T-helper 22 cell (primary cell): ENCODE measurements at places on chromosomes 1 and 21.

DNA sequence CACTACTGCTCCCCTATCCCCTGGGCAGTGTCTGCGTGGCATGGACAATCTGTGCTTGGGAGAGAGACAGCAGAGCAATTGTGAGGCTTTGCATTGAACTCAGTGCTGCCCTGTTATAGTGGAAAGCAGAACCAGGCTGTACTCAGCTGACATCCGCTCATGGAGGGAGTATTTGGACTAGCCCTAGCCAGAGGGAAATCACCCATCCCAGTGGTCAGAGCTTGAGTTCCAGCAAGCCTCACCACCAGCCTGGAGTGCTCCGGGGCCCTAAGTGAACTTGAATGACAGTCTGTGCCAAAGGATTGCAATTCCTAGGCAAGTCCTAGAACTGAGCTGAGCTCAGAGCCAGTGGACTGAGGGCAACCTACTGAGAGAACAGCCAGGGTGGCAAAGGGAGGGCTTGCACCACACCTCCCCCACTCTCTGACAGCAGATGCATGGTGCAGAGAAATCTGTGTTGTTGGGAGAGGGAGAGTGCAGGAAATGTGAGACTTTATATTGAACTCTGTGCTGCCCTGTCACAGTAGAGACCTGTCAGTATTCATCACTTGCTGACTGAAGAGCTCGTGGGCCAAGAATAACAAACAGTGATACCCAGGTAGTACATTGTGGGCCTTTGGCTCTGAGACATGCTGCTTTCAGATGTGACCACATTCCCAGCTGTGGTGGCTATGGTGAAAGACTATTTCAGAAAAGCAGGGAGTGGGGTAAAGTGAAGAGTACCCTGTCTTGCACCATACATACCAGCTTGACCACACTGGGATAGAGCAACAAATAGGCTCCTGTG lies 107.7 kb upstream of the SLC5A9 start:
- no peak for DNase-seq

DNA sequence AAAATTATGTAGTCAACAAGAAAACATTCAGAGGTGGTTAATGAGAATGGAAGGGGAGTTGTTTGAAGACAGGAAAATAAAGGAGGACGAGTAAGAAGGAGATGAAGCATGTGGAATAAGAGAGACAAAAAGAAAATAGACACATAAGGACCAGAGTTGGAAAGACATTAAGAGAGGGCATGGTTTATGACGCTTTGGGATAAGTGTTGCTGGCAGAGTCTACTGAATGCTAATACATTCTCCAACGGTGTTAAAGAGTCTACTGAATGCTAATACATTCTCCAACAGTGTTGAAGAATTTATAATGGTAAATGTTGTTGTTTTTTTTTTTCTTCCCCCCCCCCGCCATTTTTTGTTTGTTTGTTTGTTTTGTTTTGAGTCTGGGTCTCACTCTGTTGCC lies 13.1 kb downstream of the PRKAA2 start:
- no peak for DNase-seq

DNA sequence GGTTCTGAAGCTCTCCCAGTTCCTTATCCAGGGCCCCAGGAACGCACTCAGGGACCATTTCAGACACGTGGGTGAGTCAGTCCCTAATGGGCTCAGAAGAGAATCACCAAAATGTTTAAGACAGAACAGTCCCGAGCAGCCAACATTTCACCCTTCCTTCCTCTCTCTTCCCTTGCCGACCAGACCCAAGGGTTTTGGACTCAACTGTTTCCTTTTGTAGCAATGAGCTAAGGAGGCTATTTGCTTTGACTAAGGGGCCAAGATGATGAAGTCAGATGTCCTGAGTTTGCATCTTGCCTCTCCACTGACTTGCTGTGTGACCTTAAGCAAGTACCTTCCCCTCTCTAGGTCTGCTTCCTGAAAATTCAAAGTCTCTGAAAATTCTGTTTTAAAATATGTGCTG lies 472.3 kb upstream of the VAMP3 start:
- DNase-seq = no peak

DNA sequence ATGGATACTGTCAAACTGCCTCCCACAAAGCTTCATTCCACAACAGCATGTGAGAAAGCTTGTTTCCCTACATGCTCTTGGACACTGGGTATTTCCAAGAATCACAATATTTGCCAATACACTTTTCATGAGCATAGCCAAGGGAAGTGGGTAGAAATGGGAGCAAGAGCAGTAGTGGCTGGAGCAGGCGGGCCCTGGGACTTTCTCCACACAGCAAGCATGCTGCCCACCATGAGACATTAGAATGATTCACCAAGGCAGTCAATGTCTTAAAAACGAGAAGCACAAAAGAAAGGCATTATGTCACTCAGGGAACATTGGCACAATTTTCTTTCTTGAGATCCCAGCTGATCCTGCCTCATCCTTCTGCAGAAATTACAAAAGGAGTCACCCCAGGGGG lies 371.6 kb upstream of the RUNX1 start:
- no peak for DNase-seq

- DNase-seq = peak; percentile 18
Measured at GRCh38 chr1:172837816-172838679, 179.1 kb downstream of the FASLG start.

DNA sequence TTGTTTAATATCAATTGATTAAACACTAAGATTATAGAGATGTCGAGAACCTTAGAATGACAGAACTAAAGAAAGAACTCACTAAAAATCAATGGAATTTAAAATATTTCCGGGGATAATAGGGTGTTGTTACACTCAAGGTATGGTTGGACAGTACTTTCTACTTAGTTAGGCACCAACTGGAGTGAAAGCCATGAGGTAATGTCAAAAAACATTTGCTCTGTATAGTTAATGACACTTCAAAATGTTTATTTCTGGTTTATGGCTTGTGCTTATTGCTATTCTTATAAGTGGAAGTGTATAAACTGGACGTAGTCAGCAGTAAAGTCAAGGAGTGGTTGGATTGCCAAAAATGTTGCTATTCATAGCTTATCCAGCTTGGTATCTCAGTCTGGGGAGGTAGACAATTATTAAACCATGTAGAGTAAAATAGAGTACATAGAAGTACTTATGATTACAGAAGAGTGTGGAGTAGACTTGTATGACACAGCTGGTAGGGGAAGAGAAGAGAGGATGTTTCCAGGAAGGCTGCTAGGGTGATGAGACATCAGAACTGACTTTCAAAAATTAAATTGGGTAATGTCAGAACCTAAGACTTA lies 56.5 kb upstream of the BMP8A start:
- no peak for DNase-seq

DNA sequence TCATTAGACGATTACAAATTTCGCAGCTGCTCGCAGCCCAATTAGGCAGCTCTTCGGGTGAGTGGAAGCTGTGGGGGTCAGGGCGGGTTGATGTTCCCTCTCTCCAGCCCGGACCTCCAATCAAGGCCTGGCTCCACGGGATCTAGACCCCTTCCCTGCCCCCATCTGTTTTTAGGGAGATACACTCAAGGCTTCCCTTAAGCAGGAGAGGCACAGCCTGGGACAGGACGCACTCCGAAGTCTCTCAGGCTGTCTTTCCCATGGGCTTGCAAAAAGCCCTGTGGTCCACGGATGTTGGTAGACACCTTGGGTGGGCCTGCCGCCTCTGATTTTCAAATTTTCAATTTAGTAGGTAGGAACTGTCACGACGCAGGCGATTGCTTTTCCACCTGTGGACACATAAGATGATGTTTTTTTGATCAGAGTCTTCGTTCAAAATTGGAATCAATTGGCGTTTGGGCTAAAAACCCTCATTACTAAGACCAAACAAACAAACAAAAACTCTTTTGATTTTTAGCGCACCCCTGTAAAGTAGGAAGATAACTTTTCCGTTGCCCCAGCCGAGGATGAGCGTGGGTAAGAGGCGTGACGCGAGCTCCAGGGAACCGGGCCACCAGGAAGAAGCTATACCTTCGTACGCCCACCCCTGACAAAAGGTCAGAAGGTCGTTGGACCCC lies 2.5 kb upstream of the LHX8 start:
- no peak for DNase-seq

GRCh38 chr1:3735688-3736087 lies 16.6 kb upstream of the CCDC27 start:
- no peak for DNase-seq

DNA sequence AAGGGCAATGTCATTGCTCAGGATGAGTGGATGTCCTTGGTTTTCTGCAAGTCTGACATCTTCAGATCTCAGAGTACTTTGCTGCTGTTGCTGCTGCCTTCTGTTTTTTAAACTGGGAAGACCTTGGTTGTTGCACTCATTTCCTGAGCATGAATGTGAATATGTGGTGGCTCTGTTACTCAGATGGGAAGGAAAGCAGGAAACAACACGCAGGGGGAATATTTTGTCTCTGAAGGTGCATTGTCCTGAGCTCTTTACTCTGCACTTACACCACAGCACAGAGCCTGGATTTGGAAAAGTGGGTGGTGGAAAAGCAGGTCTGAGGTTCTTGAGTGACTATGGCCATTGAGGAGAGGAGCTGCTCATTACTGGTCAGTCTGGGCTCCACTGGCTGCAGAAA lies 36.3 kb downstream of the PTGFRN start:
- no peak for DNase-seq

DNA sequence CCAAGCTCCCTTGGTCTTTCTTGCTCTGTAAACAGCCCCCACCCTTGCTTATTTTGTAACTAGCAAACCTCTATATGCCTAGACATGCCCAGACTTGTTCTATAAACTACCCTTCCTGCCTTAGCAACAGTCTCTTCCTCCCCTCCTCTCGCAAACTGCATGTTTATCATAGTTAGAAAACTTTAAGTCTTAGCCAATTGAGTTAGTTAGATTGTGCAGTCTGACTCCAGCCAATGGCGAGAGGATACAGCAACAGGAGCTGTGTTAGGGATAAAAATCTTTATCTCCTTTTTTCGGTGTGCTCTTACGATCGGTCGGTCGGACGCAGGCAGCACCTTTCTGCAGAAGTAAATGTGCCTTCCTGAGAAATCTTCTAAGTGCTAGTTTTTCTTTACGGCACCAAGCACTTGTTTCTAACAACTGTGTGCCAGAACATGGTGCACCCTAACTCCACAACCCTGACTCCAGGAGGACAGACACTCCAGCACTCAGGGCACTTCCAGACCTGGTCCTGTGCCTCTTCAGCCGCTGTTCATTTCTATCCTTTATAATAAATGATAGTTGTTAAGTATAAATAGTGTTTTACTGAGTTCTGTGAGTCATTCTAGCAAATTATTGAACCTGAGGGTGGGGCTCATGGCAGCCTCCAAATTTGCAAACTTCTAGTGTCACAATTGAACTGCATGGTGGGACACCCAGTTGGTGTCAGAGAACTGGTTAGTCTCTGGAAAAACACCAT lies 25.7 kb upstream of the GNG4 start:
- no peak for DNase-seq

GRCh38 chr1:178501705-178502329 lies 5.1 kb upstream of the CLEC20A start:
- DNase-seq = no peak

DNA sequence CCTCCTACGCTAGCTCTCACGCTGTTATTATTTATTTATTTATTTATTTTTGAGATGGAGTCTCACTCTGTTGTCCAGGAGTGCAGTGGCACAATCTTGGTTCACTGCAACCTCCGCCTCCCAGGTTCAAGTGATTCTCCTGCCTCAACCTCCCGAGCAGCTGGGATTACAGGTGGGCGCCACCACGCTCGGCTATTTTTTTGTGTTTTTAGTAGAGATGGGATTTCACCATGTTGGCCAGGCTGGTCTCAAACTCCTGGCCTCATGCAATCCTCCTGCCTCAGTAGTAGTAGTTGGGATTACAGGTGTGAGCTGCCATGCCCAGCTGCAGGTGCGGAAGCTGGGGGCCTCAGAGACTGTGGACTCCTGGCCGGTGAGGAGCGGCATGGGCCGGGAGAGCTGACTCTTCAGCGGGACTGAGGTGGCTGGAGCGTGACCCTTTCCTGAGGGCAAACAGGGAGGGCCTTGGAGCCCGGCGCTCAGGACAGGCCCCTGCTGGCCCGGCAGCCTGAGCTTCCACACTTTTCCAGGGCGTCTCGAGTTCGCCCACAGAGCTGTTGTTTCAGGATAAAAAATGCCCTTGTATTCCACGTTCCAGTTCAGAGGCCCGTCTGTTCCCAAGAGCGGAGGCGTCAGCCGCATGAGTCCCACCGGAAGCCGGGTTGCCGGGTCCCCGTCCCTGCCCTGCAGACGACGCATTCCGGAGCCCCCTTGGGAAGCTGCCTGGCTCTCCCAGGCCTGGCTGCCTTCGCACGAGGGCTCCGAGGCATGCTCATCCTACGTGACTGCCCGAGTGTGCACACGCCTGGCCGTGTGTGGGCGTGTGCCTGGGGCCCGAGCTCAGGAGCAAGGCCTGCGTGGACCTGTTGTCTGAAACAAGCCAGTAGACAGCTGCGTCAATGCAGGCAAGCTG lies 126.2 kb downstream of the SIK1 start:
- DNase-seq = no peak

- DNase-seq = no peak
Measured at GRCh38 chr1:54816130-54816529, 15.0 kb upstream of the TTC22 start.

- DNase-seq = no peak
Measured at GRCh38 chr1:1599935-1600860, at the start of gene FNDC10. FNDC10 (minus strand) TSS chr1:1600135; CDS start chr1:1600015, 120 bp downstream.

DNA sequence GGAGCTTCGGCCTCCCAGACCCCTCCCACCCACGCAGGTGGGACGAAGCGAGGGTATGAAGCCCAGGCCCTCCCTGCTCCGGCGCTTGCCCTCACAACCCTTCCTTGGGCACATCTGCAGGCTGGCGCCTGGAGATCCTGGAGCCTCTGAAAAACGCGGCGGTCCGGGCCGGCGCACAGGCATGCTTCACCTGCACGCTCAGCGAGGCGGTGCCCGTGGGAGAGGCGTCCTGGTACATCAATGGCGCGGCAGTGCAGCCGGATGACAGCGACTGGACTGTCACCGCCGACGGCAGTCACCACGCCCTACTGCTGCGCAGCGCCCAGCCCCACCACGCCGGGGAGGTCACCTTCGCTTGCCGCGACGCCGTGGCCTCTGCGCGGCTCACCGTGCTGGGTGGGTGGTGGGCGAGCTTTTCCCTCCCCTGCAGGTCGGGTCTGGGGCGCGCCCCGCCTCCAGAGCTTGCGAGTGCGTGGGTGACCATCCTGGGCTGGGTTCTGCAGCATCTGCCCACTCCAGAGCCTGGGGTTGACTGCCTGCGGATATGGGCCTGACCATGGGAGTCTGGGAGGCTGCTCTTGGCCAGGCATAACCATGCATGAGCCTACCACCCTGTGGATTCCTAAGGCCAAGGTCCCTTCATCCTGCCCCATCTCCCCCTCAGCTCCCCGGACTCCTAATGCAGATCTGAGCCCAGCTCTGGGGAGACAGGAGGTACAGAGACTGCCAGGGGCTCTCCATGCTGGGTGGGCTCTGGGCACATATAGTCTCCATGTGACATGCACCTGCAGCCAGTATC lies 89.8 kb downstream of the TRIM11 start:
- DNase-seq = no peak

- no peak for DNase-seq
Measured at GRCh38 chr1:95582191-95582590, 348.2 kb downstream of the RWDD3 start.

- no peak for DNase-seq
Measured at GRCh38 chr1:10604966-10605365, 130.2 kb downstream of the PEX14 start.

- no peak for DNase-seq
Measured at GRCh38 chr1:174114788-174115448, 44.4 kb upstream of the RABGAP1L start.
